ENCODE measurements at places on chromosomes 1 and 21.

DNA sequence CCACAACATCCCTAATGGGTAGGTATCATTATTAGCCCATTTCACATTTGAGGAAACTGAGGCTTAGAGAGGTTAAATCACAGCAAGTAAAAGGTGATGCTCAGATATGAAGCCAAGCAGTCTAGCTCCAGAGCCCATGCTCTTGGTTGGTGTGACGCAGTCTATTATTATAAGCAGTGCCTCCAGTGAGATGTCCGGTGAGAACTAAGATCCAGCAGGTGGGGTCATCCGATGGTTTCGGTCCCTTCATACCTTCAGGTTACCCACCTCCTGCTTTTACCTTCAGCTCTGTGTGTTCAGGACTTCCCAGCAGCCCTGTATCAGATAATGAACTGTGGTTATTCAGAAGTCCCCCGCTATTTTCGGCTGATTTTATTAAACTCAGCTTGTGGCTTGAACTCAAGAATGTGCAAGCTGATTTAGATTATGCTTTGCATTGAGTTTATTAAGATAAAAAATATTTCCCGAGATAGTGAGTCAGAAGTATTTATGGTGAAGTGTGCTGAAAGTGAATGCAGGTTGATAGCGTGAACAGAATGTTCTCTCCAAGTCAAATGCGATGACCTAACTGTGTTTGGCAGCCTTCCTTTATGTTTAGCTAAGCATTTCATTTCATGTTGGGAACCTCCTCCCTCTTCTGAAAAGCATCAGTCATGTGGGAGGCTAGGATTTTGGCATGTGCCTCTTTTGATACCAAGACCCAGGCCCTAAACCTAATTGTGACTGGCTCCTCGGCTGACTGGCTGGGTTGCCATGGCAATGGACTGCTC lies 160.9 kb upstream of the UBE2U start:
- peaks cover 66% of the 10 kb centered on the region for H3K4me1 ChIP-seq
- peak overlapping the region; percentile 3 for H3K4me3 ChIP-seq
- DNase-seq, result peak; percentile 91
- no peaks in the 10 kb centered on the region for H3K36me3 ChIP-seq
- H3K27me3 ChIP-seq, result no peaks in the 10 kb centered on the region

DNA sequence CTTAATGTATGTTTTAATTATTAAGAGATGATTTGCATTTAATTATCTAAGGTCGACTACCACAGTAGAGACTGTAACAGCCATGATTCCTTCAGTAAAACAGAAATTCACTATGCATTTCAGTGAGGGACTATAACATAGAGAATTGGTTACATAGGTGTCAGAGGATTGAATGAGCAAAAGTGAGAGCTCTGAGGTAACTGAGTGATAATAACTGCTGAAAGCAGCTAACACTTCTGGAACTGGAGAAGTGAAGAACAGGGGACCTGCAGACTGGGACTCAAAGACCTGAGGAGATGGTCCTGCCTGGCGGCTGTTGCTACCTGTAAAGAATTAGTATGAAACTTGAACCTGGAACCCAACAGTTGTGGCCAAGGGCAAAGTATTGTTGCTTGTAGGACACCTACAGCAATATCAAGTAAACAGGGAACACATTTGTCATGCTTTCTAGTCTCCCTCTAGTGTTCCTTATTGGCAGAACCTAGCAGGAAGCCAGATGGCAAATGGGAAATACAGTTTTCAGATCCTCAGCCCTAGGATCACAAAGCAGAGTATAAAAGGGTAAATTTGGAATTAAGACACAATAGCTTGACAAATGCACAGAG lies 110.6 kb downstream of the HS2ST1 start:
- H3K4me3 ChIP-seq, result no peak overlapping the region
- no peak overlapping the region for H3K27ac ChIP-seq

GRCh38 chr1:84164161-84164560 lies 20.1 kb downstream of the PRKACB start:
- peak overlapping the region; percentile 63 for H3K4me3 ChIP-seq
- H3K36me3 ChIP-seq, result no peaks in the 10 kb centered on the region
- no peaks in the 10 kb centered on the region for H3K27me3 ChIP-seq
- no peak overlapping the region for H3K27ac ChIP-seq
- peaks cover 7% of the 10 kb centered on the region for H3K4me1 ChIP-seq
- peak; percentile 47 for DNase-seq

GRCh38 chr1:202016811-202017748 lies 6.7 kb downstream of the ELF3 start:
- no peaks in the 10 kb centered on the region for H3K27me3 ChIP-seq
- H3K4me3 ChIP-seq, result no peak overlapping the region
- no peak for DNase-seq
- H3K36me3 ChIP-seq, result no peaks in the 10 kb centered on the region
- H3K27ac ChIP-seq, result no peak overlapping the region

DNA sequence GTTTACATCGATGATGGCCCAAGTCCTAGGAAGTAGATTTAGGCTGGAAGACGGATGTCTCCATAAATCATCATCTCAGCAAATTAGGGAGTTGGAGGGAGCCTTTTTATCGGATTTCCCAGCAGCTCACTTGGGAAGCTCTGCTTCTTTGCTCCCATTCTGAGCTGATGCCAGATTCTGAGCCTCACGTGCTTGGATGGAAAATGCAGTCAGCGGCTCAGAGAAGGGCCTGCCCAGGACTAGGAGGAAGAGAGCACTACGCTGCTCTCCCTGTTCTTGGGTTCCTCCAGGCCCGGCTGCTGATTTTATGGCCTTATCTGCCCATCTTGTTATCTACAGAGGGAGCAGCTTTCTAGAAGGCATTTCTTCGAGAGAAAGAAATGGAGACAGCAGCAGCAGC lies 42.0 kb downstream of the UBIAD1 start:
- H3K27ac ChIP-seq, result no peak overlapping the region
- no peaks in the 10 kb centered on the region for H3K36me3 ChIP-seq
- H3K4me1 ChIP-seq, result no peaks in the 10 kb centered on the region
- no peak overlapping the region for H3K4me3 ChIP-seq

GRCh38 chr21:46252840-46253239 lies 24.3 kb upstream of the LSS start:
- DNase-seq, result no peak
- no peaks in the 10 kb centered on the region for H3K4me1 ChIP-seq
- H3K27ac ChIP-seq, result no peak overlapping the region

DNA sequence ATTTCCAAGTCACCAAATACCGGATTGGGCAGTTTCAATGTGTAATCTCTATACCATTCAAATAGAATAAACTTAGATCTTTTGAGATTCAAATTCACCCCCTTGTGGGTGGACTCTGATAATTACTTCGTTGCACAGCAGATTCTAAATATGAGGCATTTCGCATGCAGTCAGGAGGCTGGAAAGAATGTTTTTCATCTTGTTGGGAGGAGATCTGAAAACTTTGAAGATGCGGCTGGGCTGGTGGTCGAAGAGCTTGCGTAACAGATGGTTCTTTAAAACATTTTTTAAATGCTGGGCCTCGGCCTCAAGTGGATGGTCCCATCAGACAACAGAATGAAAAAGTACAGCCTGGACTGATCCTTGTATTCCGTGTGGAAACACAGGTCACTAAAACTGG lies 10.4 kb downstream of the NR5A2 start:
- H3K4me3 ChIP-seq, result no peak overlapping the region
- DNase-seq, result no peak
- H3K27ac ChIP-seq, result no peak overlapping the region
- H3K36me3 ChIP-seq, result no peaks in the 10 kb centered on the region
- peaks cover 91% of the 10 kb centered on the region for H3K27me3 ChIP-seq

DNA sequence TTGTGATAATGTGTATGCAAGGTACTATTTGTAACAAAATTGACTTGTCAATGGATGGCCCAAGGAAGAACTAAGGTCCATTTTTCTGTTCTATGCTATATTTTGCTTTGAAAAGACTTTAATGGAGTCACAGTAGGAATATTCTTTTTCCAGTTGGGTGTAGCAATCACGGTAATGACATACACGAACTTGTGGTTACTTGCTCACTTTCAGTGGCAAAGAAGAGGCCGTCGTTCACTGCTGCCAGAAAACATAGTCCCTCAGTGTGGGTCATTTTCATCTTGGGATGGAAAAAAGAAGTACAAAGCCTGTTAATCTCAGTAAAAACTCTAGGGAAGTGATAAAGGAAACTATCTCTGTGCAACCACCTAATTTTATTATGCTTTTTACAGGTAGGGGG lies 47.8 kb upstream of the LAMC2 start:
- H3K27ac ChIP-seq, result peak overlapping the region; percentile 78
- H3K4me3 ChIP-seq, result no peak overlapping the region
- H3K27me3 ChIP-seq, result no peaks in the 10 kb centered on the region
- H3K36me3 ChIP-seq, result peaks cover 84% of the 10 kb centered on the region

- no peaks in the 10 kb centered on the region for H3K27me3 ChIP-seq
- H3K36me3 ChIP-seq, result peaks cover 9% of the 10 kb centered on the region
- H3K27ac ChIP-seq, result peak within 1 kb of the TSS; percentile 70
- DNase-seq, result peak; percentile 90
- H3K4me3 ChIP-seq, result peak within 1 kb of the TSS; percentile 86
These were observed at the start of gene KIAA0319L for GRCh38 chr1:35557118-35557610. KIAA0319L (minus strand) TSS chr1:35557403; CDS start chr1:35554491, 2,912 bp downstream.

Data from GM23248 (cell line).